A549 treated with Hydrocortisone at 1 μM for 4 hours (cell line): ENCODE measurements at places on chromosomes 6 and 20. TPM values are rescaled to one million over a fixed set of nuclear protein-coding genes. Genes with fewer than 3 reads are reported as not detected.

Gene MLN
- total RNA-seq, result not detected in 5 replicates

Gene RBL1
- 9.0 to 13.3 TPM (median 9.3 TPM) in 5 replicates for total RNA-seq

Gene ANKEF1
- 5.8 to 6.7 TPM (median 6.3 TPM) in 5 replicates for total RNA-seq

Gene PTCRA
- not detected in 5 replicates for total RNA-seq

Gene PKHD1
- total RNA-seq, result not detected in 5 replicates

Gene PDE7B
- 0.62 to 0.73 TPM (median 0.63 TPM) in 5 replicates for total RNA-seq

Gene PPP1R16B
- 0.08 to 0.22 TPM (median 0.14 TPM) in 5 replicates for total RNA-seq

Gene NRSN1
- total RNA-seq, result not detected in 5 replicates

Gene PHACTR1
- 0.07 TPM in 1 of 5 replicates, not detected in the others for total RNA-seq

Gene SLPI
- 8.8 to 15.1 TPM (median 11.1 TPM) in 5 replicates for total RNA-seq

Gene OOEP
- total RNA-seq, result not detected in 5 replicates

Gene DTNBP1
- 10.6 to 13.1 TPM (median 12.7 TPM) in 5 replicates for total RNA-seq

Gene CFAP206
- 0.06 to 0.79 TPM (median 0.47 TPM) in 5 replicates for total RNA-seq

Gene PLAGL1
- 7.3 to 8.7 TPM (median 8.3 TPM) in 5 replicates for total RNA-seq

Gene SPATS1
- not detected in 5 replicates for total RNA-seq

Gene BPI
- total RNA-seq, result not detected in 5 replicates

Gene TPBG
- total RNA-seq, result 32.4 to 36.0 TPM (median 35.5 TPM) in 5 replicates
